Esophagus muscularis mucosa (tissue), 4 donors: ENCODE measurements at places on chromosomes 2 and 18.

GRCh38 chr18:33212363-33212762 lies 228.2 kb downstream of the CCDC178 start:
- no peak for DNase-seq

- no peak for DNase-seq
Observed at GRCh38 chr2:24816884-24817283, 23.7 kb downstream of the CENPO start.

DNA sequence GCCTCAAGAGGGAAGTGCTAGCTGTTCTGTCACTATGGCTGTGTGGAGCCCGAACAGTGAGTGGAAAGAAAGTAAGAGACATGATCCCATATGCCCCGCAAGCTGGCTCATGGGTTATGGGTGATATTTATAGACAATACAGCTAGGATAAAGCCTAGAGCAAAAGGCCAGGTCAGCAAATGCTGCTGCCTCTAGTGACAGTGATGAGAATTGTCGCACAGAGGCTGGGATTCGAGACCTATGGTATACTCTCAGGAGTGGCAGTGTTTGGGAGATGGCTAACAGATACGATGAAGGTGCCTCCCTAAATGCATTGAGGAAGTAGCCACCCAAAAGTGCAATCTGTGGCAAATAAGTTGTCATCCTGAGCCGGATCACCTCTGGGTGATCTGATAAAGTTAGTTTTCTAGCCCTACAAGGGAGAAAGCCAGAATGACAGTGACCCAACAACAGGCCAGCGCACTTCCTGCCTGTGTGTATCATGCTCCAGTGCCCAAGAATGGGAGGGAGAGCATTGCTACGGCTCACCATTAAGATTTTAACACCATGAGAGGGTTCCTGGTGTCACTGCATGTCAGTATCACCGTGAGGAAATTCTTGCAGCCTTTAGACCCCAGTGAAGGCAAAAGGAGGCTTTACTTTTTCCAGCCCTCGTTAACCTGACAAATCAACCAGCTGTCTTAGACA lies 92.2 kb upstream of the TGFA start:
- DNase-seq, result no peak

- DNase-seq, result no peak
Observed at GRCh38 chr2:151556121-151556520, 146.4 kb downstream of the RIF1 start.

GRCh38 chr2:98598781-98599428 lies 9.4 kb downstream of the COA5 start:
- DNase-seq, result no peak
